ENCODE measurements at places on chromosomes 2 and 18. TPM values are rescaled to one million over a fixed set of nuclear protein-coding genes. Genes with fewer than 3 reads are reported as not detected.

DNA sequence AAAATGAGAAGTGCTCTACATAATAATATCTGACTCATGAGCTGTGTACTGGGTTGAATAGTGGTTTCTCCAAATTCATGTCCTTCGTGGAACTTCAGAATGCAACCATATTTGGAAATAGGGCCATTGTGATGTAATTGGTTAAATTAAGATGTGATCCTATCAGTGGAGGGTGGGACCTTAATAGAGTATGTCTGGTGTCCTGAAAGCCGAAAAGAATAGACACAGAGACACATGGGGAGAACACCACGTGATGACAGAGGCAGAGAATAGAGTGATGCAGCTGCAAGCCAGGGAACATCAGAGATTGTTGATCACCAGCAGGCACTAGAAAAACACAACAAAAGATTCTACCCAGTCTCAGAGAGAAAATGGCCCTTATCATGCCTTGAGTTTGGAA lies 310.1 kb downstream of the EXOC6B start:
- DNase-seq = no peak

The CDH19 gene
- total RNA-seq = not detected

The PAX3 gene
- total RNA-seq = not detected

The PLGLB1 gene
- total RNA-seq = 2.8 TPM

Data from activated CD4-positive, alpha-beta memory T cell treated with anti-CD3 and anti-CD28 coated beads, Interleukin-2, amount 10 ng/mL, durations not matched to agents 7 days and 5 days (primary cell).